ENCODE measurements at places on chromosomes 3 and 15. TPM values are rescaled to one million over a fixed set of nuclear protein-coding genes. Genes with fewer than 3 reads are reported as not detected.

DNA sequence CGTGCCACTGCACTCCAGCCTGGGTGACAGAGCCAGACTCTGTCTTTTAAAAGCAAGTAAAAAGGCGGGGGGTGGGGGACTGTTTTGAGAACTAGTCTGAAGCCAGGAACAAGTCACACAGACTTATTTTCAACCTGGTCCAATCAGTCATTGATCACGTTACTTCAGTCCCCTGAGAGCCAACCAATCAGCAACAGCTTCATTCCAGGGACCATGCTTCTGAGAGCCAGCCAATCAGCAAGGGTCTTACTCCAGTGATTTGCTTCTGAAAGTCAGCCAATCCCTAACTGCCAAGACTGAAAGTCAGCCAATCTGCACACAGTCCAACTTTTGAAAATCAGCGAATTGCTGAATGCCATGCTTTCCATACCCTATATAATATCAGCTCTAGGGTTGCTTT is 48.6 kb upstream of the C15orf39 start:
- DNase-seq = no peak

- no peak for DNase-seq
Observed at GRCh38 chr3:101351829-101352228, 31.5 kb upstream of the IMPG2 start.

GRCh38 chr3:31213869-31214486 is 318.7 kb upstream of the STT3B start:
- DNase-seq = no peak

GRCh38 chr3:2301361-2301760 is 202.7 kb downstream of the CNTN4 start:
- DNase-seq = no peak

- no peak for DNase-seq
Observed at GRCh38 chr3:155282385-155283091, 10.9 kb downstream of the STRIT1 start.

Gene ITGA11
- 4.5 TPM for total RNA-seq

Gene NANOGP8
- not detected for total RNA-seq

Gene DZIP1L
- 16.8 TPM for total RNA-seq
